ENCODE measurements at places on chromosomes 4 and X. TPM values are rescaled to one million over a fixed set of nuclear protein-coding genes. Genes with fewer than 3 reads are reported as not detected.

Gene EMD
- 68.9 TPM for total RNA-seq

Gene DMRTC1
- total RNA-seq: not detected

DNA sequence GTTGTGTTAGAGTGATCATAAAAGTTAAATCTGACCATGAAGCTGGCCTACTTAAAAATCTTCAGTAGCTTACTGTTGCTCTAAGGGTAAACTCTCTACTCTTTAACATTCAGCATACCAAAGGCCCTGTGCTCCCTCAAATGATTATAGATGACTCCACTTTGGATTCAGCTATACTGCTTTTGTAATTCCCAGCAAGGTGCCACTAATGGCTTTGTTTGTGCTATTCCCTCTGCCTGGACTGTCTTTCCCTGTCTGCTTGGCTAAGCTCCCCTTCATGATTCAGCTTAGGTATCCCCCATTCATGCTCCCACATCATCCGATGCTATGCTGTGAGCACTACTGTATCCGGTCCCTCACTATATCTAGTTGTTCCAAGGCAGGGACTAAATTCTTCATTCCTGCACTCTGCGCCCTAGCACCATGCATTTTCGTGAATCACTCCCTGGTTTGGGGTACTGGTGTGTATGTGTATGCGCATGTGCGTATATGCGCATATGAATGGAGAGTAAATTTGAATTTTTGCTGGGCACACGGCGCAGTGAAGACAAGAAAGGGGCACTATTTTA lies 453 bp upstream of the PBDC1 start:
- no peak for DNase-seq

DNA sequence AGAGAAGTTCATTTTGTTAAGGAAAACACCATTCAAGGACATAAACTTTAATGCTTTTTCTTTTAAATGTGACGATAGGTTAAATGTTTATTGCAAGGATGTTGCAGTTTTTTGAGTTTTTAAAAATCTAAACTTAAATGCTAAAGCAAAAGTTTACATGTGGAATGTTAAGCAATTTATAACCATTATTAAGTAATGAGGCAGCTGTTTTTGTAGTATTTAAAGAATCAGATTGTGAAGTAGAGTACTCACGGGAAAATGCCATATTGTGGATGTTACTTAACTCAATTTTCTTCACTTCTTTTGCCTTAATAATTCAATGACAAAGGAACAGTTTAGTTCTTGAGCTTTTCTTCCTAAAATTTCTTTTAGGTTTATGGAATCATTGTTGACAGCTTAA lies 43.5 kb downstream of the UBE2K start:
- no peak for DNase-seq

GRCh38 chr4:79854856-79855502 lies 218.1 kb downstream of the ANTXR2 start:
- DNase-seq: no peak

- no peak for DNase-seq
Observed at GRCh38 chr4:33914386-33914785, 2329.9 kb downstream of the ARAP2 start.

Gene XK
- not detected for total RNA-seq

- DNase-seq: no peak
Observed at GRCh38 chr4:78602334-78602733, 50.8 kb downstream of the ANXA3 start.

Gene PRRG1
- 9.8 TPM for total RNA-seq

Gene PLAC8
- not detected for total RNA-seq

DNA sequence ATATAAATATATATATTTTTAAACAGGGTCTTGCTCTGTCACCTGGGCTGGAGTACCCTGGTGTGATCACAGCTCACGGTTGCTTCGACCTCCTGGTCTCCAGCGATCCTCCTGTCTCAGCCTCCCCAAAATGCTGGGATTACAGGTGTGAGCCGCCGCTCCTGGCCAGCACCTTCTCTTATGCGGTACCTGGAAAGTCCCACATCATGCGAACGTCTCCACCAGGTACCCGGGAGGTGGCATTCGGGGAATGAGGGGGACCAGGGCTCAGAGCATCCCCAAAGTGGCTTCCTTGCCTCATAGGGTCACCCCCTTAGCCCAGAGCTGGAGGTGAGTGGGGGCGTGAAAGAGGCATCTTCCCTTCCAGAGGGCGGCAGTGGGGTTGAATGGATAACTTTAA lies 84.0 kb upstream of the PPP2R3B start:
- no peak for DNase-seq

- no peak for DNase-seq
Observed at GRCh38 chr4:25405453-25405852, 28.4 kb downstream of the ANAPC4 start.

Gene LDB2
- total RNA-seq: 8.7 TPM

- DNase-seq: no peak
Observed at GRCh38 chrX:56226980-56227379, 5.2 kb upstream of the KLF8 start.

- DNase-seq: no peak
Observed at GRCh38 chrX:42536286-42536685, 241.7 kb downstream of the PPP1R2C start.

Gene OPRPN
- not detected for total RNA-seq

- DNase-seq: no peak
Observed at GRCh38 chr4:7212921-7213320, 20.6 kb downstream of the SORCS2 start.

GRCh38 chr4:6446130-6446482 lies 26.3 kb downstream of the PPP2R2C start:
- no peak for DNase-seq

DNA sequence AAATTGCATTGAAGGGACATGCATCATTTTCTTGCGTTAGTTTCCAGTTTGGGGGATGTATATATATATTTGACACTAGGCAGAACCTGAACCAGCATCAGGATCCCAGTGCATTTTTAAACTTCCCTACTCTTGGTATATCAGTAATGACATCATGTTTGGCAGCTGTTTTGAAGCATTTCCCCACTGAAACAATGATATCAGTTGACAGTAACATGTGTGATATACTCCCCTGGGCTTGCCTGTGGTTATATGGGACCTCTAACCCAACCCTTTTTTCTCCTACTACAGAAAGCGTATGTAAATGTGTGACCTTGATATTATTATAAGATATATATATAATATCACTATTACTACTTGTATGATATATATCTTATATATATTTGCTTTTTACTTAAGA lies 225.9 kb upstream of the CASK start:
- no peak for DNase-seq

Gene LIMCH1
- 0.29 TPM for total RNA-seq

GRCh38 chr4:145035494-145036136 lies 62.4 kb downstream of the ANAPC10 start:
- DNase-seq: no peak

Gene ARMCX4
- 16.8 TPM for total RNA-seq

DNA sequence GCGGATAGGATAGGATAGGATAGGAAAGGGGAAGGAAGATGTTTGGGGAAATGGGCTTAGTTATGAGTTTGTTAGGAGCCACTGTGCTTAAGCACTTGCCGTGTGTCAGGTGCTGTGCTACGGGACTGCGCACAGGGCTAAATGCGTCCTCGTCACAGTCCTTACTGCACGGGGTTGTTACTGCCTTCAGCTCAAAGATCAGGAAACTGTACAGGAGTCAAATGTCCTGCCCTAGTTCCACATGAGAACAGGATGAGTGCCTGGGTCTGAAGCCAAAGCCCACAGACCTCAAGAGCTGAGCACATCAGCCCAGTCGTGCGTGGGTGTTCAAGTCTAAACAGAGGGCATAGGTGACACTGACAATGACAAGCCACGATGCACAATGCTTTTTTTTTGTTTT lies 15.0 kb downstream of the ACSL1 start:
- no peak for DNase-seq

Data from osteocyte (in vitro differentiated cells).